ENCODE measurements at places on chromosomes 16 and 17.
A peak's percentile ranks its signal among the peaks of the same experiment; 100 is the strongest.

DNA sequence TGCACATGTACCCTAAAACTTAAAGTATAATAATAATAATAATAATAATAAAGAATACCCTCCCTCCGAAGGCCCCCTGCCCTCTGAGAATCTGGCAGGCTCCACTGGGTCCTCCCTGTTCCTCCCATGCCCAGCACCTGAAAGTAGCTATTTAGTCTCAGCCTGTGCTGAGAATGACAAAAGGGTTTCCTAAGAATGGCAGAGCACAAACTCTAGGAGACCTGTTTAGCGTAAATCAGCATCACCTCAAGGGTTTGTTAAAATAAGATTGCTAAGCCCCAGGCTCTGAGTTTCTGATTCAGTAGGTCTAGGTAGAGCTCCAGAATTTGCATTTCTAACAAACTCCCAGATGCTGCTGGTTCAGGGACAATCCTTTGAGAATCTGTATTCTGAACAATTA is 606.8 kb upstream of the CDH11 start:
- DNase-seq: no peak

- no peak for DNase-seq
These were observed 175.3 kb downstream of the NPIPB11 start for GRCh38 chr16:29231244-29231643.

GRCh38 chr16:73058616-73059409 is 10.9 kb upstream of the ZFHX3 start:
- DNase-seq: no peak

DNA sequence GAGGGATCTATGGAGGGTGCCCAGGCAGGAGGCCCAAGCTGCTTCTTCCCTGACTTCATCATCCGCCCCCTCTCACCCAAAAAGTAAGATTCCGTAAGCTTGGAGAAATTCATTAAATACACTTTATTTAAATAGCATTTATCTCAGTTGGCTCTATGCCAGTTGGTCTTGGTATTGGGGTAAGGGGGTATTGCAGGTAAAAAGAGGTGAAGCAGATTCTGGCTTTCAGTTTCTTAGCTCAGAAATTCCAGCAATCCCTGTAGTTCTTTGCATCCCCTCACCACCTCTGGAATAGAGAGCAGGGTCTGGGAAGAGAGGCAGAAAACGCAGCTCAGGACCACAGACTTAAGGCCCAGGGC is 750 bp upstream of the ALDOC start:
- no peak for DNase-seq

GRCh38 chr17:80261159-80261894 is 675 bp downstream of the RNF213 start:
- peak; percentile 54 for DNase-seq

GRCh38 chr17:50785946-50786570 is 18.7 kb upstream of the ANKRD40CL start:
- DNase-seq: peak; percentile 81

DNA sequence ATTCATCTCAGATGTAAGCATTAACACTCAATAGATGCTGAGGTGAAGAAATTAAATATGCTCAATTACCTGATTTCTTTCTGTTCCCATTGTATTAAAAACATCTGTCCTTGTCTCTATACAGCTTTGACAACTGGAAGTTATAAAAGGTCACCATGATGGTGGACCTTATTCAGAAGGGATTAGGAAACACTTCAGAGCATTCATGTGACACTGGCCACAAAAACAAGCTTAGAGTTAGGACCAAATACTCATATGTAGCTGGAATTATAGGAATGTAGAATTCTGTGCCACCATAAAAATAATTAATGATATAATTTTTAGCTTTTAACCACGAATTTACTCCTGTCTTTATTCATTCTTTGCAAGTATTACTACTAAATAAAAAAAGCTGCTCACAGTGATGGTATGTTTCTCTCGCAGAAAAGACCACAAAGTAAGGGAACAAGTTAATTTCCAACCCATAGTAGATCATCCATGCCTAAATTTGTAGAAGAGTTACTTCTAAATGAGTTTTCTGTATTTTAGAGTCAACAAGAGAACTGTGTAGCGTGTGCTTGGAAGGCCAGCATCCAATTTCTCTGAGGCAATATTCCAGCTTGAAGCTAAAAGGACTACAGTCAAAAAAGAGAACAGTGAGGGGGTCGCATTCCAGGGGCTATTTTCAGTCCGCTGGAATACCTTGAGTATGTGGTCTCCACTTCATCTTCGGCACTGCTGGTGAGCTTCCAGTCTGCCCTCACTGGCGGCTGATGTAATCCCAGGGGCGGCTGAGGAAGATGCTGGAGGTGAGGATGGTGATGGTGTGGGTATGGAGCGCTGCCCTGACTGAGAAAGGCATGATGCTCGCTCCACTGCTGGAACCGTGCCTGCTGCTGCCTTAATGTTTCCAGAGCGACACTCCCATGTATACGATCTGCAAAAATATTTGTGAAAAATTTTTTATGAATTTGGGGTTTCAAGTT is 63.7 kb downstream of the CACNG1 start:
- DNase-seq: no peak

- no peak for DNase-seq
These were observed 577 bp downstream of the GSPT1 start for GRCh38 chr16:11915114-11915643.

- DNase-seq: peak; percentile 29
These were observed 18.1 kb downstream of the TMC7 start for GRCh38 chr16:19001788-19002187.

- no peak for DNase-seq
These were observed 58.7 kb upstream of the DLX4 start for GRCh38 chr17:49910094-49910857.

All from Ammon's horn (tissue), 1 donor.